ENCODE measurements at places on chromosomes 3 and 15.

DNA sequence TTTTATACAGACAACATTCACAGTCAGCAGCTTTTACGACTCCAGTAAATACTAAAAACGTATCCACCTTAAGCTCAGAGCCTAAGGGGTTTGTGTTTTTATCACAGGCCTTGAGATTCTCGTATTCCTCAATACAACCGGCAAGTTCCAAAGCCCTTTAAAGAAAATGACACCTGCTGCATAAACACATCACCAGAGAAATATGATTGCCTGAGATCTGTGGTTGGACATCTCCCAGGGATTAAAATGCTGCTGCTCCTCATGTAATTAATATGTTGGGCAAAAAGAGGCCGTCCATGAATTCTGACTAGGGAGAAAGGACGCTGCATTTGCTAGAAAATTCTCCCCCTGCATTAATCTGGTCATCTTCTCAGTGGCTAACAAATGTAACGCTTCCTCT lies 544.8 kb downstream of the MAGI1 start:
- DNase-seq = no peak

DNA sequence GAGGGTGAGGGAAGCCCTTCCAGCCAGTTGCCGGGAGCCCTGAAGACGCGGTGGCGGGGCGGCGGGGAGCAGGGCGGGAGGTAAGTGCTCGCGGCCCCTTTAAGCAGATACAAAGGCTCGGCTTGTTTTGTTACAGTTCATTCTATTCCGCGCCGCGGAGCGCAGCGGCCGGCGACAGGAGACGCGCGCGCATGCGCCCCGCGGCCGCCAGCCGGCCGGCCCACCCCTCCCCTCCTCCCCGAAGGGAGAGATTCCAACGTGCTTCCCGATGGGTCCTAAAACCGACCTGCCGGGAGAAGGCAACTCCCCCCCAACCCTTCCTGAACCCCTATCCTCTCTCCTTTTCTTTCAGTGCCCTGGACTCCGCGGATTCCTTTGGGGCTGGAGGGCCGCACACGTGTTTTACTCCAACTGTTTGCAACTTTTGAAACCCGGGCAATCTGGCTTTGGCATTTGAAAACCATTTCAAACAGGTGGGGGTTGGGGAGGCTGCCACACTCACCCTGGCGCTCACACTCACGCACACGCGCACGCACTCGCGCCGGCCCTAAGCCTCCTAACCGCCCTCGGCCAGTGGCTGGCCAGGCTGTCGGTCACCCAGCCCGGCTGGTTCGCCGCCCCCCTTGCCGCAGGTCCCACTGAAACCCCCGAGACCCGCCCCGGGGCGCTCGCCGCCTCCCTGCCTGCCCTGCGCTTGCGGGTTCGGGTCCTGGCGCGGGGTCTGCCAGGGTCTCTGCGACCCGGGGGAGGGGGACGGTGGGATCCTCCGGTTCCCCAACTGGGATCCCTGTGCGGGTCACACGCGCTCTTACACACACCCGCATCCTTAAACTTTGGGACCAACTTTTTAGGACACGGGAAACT lies at the start of gene MAGI1:
MAGI1 (minus strand) TSS at position 193 of the 864 bp plus-strand sequence. CDS start 610 bp downstream, outside the sequence.
- DNase-seq = peak; percentile 93

DNA sequence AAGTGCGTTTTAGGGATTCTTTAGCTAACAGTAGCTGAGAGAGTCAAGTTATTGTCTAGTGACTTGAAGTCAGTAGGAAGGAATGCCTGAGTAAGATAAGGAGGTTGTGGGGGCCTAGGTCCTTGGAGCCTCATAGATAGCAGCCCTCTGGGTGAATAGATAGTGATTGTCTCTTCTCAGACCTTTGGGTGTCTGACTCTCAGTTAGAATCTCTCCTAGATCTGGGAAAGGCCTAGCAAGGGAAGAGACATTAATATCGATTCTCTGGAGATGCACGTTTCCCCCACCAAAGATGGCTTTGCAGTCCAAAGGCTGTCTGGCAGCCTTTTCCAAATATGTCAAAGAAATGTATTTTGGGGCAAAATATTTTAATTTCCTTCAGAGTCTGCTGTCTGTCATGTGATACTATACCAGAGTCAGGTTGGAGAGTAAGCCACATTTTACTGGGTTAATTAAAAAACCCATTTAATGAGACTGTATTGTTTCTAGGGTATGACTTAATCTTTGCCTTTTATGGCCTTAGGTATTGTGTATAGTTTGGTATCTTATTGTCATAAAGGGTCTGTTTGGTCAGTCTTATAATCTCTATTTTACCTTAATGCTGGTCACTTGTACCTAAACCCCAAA lies 92.2 kb downstream of the ST6GAL1 start:
- no peak for DNase-seq

- no peak for DNase-seq
Observed at GRCh38 chr3:171149526-171150116, 123.1 kb upstream of the SLC2A2 start.

GRCh38 chr3:51500632-51501131 lies 867 bp upstream of the DCAF1 start:
- DNase-seq = no peak

DNA sequence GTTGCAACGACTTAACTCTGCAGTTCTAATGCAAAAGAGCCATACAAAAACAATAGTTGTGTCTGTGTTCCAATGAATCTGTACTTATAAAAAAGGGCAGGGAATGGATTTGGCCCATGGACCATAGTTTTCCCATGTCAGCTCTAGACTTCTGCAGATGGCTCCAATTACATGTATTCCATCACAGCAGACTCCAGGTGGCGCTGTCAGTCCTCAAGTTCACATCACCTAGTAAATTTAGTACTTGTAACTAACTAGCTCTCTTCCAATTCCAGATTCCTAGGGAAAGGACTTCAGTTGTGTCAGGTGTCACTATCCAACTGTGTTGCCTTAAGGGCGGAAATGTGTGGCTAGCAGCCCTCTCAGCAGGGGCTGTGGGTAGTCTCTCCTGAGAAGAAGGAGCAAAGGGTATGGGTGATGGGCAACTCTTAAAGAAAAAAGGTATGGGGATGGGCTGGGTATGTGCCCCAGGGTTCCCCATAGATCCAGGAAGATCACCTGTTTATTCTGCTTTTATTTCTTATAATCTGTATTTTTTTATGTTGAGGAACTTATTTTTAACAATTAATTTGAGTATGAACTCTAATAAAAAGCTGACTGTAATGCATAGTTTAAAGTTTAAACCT lies 36.2 kb downstream of the BBS4 start:
- DNase-seq = peak; percentile 52

DNA sequence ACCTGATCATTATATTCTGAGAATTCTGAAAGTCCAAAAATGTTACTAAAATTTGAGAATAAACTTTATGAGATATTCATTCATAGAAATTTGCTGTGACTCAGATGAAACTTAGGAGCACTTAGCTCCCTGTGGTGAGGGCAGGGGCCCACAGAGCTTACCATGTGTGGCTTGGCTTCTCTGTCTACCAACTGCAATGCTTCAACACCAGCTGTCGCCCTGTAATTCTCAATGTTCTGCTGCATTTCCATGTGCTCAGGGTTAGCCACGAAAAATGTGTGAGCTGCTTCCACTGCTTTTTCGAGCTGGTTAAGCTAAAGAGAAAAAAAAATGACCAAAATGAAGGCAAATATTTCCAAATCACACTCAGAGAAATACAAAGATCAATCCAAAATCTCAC lies 125.6 kb downstream of the P3H2 start:
- DNase-seq = no peak

GRCh38 chr3:31043184-31043819 lies 148.8 kb upstream of the GADL1 start:
- peak; percentile 23 for DNase-seq
